ENCODE measurements at places on chromosomes 2 and 18. TPM values are rescaled to one million over a fixed set of nuclear protein-coding genes. Genes with fewer than 3 reads are reported as not detected.
A peak's percentile ranks its signal among the peaks of the same experiment; 100 is the strongest.

GRCh38 chr2:47452761-47453160, 49.8 kb downstream of the MSH2 start:
- no peaks in the 10 kb centered on the region for H3K27me3 ChIP-seq
- no peaks in the 10 kb centered on the region for H3K36me3 ChIP-seq
- no peaks in the 10 kb centered on the region for H3K4me1 ChIP-seq
- H3K27ac ChIP-seq = no peak overlapping the region
- no peak for DNase-seq

GRCh38 chr18:26421931-26422330, 126.4 kb downstream of the KCTD1 start:
- H3K36me3 ChIP-seq = no peaks in the 10 kb centered on the region
- no peaks in the 10 kb centered on the region for H3K4me1 ChIP-seq
- H3K27me3 ChIP-seq = no peaks in the 10 kb centered on the region
- DNase-seq = no peak
- no peak overlapping the region for H3K4me3 ChIP-seq

- H3K27ac ChIP-seq = no peak overlapping the region
- DNase-seq = no peak
- H3K4me3 ChIP-seq = no peak overlapping the region
- H3K36me3 ChIP-seq = no peaks in the 10 kb centered on the region
Observed at GRCh38 chr2:164910101-164910899, 45.0 kb downstream of the SLC38A11 start.

The GGCX gene
- 31.9 TPM for total RNA-seq

The OSBPL6 gene
- 1.4 TPM for total RNA-seq

- H3K27ac ChIP-seq = no peak overlapping the region
- DNase-seq = no peak
- H3K36me3 ChIP-seq = no peaks in the 10 kb centered on the region
- no peaks in the 10 kb centered on the region for H3K27me3 ChIP-seq
- no peak overlapping the region for H3K4me3 ChIP-seq
Observed at GRCh38 chr2:231372326-231372725, 23.2 kb upstream of the B3GNT7 start.

GRCh38 chr2:54041135-54041534, 70.3 kb upstream of the PSME4 start:
- H3K4me3 ChIP-seq = no peak overlapping the region
- no peaks in the 10 kb centered on the region for H3K4me1 ChIP-seq
- no peaks in the 10 kb centered on the region for H3K36me3 ChIP-seq
- H3K27ac ChIP-seq = peak overlapping the region; percentile 65

DNA sequence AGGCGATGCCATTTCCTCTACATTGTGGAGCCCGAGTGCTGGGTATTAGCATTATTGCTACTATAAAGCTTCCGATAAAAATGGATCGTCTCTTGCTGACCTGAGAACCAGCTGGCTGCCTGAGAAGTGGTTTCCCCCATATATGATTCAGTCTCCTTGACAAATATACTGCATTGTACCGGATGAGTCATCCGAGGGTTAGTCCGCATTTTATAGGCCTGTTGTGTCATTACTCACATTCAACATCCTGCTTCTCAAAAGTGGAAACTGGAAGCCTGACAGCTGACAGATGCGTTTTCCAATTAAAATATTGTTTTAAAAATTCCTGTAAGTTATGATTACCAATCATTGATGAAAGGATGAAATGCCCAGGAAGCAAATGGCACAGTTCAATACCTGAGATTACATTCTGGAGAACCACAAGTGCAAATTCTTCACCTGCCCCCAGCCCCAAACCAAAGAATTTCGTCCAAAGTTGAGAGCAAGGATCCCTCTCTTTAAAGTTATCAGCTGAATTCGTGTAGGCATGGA, 65.7 kb downstream of the SPRED2 start:
- no peaks in the 10 kb centered on the region for H3K27me3 ChIP-seq
- peak overlapping the region; percentile 46 for H3K27ac ChIP-seq

DNA sequence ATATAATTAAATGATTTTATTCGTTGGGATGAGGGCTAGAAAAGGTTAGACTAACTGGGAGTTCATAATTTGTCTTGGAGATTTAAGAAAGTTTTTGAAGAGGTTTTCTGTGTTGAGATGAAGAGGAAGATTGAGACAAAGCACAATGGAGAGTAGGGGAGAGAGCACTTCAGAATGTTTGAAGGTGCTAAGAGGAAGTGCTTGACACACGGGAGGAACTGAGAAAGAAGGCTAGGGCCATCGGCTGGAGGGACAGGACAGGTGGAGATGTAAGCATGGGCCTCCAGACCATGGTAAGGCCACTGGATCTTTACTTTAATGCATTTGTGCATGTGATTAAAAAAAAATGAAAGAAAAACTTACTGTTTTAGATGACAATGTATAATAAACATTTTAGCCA, 31.5 kb downstream of the GREB1L start:
- H3K4me1 ChIP-seq = no peaks in the 10 kb centered on the region
- no peaks in the 10 kb centered on the region for H3K36me3 ChIP-seq
- H3K27ac ChIP-seq = no peak overlapping the region
- DNase-seq = no peak
- H3K27me3 ChIP-seq = no peaks in the 10 kb centered on the region

DNA sequence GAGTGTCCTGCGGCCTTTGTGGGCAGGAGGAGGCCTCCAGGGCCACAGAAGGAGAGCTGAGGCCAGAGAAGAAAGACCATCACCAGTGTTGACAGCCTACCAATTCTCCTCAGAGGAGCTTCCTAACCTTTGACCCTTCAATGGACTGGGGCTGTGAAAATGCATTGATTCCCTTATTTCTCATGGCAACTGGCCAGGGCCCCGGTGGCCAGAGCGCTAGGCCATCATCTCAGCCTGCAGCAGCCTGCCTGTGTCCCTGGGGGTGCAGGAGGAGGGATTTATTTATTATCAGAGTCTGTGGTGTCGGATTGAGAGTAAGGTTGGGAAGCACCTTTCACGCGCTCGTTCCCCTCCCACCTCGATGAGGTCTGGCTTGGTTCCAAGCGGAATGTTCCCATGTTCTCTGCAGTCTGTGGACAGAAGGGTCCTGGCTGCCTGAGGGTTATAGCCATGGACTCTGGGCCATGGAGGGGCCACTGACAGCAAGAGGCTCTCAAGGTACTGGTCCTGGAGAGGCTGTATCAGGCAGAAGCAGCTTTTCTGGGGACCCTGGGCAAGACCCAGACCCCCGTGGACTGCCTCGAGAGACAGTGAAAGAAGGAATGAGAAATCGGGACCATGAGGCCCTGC, 53.8 kb downstream of the CYP27C1 start:
- no peak overlapping the region for H3K27ac ChIP-seq
- H3K27me3 ChIP-seq = no peaks in the 10 kb centered on the region
- no peaks in the 10 kb centered on the region for H3K4me1 ChIP-seq
- no peak for DNase-seq
